Peyer's patch (tissue), 4 donors: ENCODE measurements at places on chromosomes 3 and 15.

DNA sequence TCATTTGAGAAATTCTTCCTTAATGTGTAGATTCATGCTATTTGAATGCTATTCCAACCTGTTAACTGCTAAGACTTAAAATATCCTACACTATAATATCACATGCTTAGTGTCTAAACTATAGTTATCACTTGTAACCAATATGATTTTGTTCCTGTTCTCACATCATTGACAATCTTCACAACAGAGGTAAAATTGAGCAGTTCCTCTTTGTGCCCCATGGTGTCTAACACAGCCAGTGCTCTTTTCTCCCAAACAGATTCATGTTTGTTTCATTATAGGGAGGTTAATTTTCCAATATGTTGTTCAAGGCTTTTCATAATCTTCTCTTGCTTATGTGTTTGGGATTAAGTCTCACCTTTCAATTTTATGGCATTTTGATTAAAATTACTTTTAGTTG, 591.1 kb downstream of the ZPLD1 start:
- DNase-seq: no peak

- no peak for DNase-seq
These were observed 4.9 kb upstream of the CHSY1 start for GRCh38 chr15:101256757-101257156.

DNA sequence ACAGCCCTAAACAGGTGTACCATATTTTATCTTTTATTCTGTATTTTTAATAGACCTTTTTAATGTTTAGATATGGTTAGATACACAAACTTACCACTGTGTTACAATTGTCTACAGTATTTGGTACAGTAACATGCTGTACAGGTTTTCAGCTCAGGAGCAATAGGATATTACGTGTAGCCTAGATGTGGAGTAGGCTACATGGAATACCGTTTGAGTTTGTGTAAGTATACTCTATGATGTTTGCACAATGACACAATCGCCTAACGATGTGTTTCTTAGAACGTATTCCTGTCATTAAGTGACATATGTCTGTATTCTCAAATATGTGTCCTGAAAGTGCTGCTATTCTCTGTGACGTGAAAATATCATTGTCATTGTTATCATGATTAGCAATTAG, 62.6 kb downstream of the MFSD1 start:
- no peak for DNase-seq

- peak; percentile 75 for DNase-seq
These were observed 3.5 kb upstream of the ISG20 start for GRCh38 chr15:88635318-88635717.

DNA sequence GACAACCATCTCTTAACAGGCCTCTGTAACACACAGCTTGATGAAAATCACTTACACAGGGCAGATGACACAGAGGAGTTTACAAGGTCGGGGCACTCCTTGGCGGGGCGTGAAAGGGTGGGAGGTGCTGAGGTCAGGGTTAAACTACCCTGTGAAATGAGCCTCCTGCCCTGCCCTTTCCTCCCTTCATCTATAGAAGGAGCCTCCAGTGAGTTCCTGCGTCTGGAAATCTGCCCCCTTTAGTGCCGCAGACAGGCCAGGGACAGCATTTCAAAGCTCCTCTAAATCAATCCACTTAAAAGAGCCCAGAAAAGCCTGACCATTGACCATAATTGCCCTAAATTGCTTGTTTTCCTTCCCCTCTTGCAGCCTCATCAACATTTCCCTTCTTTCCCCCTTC, 1.9 kb downstream of the ROBO1 start:
- DNase-seq: no peak

GRCh38 chr3:24198728-24199127, 253.6 kb downstream of the NR1D2 start:
- DNase-seq: no peak

- DNase-seq: no peak
These were observed 19.5 kb upstream of the COMMD2 start for GRCh38 chr3:149771652-149772271.

DNA sequence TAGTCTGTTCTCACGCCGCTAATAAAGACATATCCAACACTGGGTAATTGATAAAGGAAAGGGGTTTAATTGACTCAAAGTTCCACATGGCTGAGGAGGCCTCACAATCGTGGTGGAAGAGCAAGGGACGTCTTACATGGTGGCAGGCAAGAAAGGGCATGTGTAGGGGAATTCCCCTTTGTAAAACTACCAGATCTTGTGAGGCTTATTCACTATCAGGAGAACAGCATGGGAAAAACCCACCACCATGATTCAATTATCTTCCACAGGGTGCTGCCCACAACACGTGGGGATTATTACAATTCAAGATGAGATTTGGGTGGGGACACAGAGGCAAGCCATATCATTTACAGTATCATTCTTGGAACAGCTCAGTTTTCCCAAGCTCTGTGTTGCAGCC, 268.0 kb downstream of the SUCLG2 start:
- DNase-seq: no peak

GRCh38 chr3:155218462-155218861, 75.0 kb downstream of the STRIT1 start:
- no peak for DNase-seq

GRCh38 chr15:101093958-101094357, 157.9 kb downstream of the CHSY1 start:
- DNase-seq: no peak

- DNase-seq: no peak
These were observed 177.5 kb upstream of the CGNL1 start for GRCh38 chr15:57198654-57199291.

GRCh38 chr3:175357758-175358157, 498.6 kb downstream of the NAALADL2 start:
- DNase-seq: no peak

DNA sequence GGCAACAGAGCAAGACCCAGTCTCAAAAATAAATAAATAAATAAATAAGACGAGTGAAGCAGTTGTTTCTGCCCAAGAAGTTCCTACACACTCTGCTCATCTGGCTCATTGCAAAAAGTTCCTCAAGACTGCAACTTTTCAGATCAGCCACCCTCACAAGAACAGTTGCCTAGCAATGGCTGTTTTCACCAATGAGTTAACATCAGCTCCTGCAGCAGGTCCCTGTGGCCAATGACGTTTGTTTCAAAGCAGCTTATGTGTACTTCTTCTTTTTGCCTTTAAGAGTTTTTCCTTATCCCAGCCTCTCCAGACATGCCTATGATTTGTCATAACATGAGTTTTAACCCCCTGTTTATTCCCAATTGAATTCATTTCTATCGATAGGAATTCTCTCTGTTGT, 118.4 kb upstream of the SPRED1 start:
- no peak for DNase-seq

DNA sequence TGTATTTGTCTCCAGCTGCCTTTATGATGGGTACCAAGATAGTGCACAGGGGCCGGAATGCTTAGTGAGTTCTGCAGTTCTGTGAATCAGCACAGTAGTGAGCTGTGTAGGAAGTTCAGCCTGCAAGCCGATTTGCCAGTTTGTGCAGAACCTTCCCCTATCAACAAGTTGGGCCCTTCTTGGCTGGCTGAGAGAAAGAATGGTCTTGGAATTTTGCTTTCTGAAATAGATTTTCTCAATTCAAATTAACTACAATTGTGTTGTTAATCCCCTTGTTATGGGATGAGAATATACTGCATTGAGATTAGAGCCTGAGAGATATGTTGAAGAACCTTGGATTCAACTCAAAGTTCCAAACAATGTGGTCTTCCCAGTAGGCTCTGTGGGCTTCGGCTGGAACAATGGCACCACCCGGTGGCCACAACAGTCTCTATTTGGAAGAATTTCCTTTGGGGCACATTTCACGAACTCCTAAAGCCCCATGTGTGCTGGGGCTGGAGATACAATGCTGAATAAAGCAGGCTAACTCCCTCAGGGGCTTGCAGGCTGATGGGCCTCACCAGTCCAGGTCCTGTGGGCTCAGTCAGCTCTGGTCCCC, 59.1 kb downstream of the TRIM42 start:
- DNase-seq: no peak

- DNase-seq: no peak
These were observed 221.7 kb upstream of the TMC3 start for GRCh38 chr15:81595752-81596151.

GRCh38 chr3:115321400-115321805, 174.3 kb upstream of the ZBTB20 start:
- no peak for DNase-seq

- no peak for DNase-seq
These were observed 136.3 kb downstream of the NUP210 start for GRCh38 chr3:13283877-13284264.

GRCh38 chr3:90010341-90010740, 902.9 kb downstream of the EPHA3 start:
- no peak for DNase-seq

- no peak for DNase-seq
These were observed 8.3 kb downstream of the POU1F1 start for GRCh38 chr3:87267953-87268645.

DNA sequence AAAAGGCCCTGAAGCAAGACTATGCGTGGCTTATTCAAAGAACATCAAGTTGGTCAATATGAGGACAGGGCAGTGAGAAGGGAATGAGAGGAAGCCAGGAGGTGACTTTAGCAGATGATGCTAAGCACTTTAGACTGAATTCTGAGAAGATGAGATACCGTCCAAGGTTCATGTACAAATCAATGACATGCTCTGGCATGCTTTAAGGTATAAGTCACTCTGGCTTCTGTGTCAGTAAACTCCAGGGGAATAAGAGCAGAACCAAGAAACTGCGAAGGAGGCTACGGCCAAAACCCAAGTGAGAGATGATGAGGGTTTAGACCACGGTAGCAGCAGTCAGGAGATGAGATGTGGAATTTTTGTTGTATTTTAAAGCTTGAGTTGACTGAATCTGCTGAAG, 8.9 kb upstream of the CCDC50 start:
- no peak for DNase-seq

DNA sequence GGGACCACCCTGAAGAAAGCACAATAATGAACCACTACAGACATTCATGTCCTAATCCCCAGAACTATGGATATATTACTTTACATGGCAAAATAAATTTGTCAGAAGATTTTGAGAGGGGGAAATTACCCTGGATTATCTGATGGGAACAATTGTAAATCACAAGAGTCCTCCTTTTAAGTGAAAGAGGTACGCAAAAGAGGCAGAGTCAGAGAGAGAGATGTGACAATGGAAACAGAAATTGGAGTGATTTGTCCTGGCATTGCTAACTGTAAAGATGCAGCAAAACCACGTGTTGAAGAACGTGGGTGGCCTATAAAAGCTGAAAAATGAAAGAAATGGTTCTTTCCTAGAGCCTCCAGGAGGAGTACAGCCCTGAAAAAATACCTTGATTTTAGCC, 1121.4 kb upstream of the ALCAM start:
- no peak for DNase-seq

- no peak for DNase-seq
These were observed 20.9 kb downstream of the OCA2 start for GRCh38 chr15:28078191-28078719.

GRCh38 chr15:77326366-77326765, 93.5 kb downstream of the PEAK1 start:
- no peak for DNase-seq

DNA sequence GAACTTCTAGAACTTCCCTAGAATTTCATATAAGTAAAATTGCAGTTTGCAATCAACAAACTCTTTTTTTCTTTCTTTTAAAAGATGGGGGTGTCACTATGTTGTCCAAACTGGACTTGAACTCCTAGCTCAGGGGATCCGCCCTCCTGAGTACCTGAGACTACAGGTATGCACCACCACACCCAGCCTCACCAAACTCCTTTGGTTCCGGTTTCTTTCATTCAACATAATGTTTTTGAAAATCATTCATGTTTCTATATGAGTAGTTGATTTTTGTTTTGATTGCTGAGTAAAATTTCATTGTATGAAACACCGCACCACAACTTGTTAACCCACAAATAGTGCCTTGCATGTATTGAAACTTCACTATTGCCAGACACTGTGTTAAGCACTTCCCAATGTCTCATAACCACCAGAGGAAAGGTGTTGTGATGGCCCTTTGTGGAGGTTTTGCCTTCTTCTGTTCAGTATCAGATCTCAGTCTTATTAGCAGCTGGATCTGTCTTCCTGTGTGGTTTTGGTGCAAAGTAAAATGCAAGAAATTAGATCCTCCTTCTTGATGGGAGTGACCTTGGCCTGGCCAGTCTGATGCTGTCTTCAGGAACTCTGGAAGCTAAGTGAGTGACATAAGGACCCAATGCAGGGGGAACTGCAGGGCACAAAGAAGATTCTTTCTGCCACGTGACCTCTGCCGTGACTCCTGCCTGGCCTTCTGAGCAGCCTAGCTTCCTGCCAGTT, 78.8 kb upstream of the UBE2E1 start:
- DNase-seq: no peak

- DNase-seq: no peak
These were observed 534.6 kb downstream of the FOXP1 start for GRCh38 chr3:71048948-71049347.

GRCh38 chr15:66569461-66570137, 3.8 kb upstream of the LCTL start:
- DNase-seq: no peak

- no peak for DNase-seq
These were observed 12.5 kb downstream of the CHDH start for GRCh38 chr3:53833700-53834099.

DNA sequence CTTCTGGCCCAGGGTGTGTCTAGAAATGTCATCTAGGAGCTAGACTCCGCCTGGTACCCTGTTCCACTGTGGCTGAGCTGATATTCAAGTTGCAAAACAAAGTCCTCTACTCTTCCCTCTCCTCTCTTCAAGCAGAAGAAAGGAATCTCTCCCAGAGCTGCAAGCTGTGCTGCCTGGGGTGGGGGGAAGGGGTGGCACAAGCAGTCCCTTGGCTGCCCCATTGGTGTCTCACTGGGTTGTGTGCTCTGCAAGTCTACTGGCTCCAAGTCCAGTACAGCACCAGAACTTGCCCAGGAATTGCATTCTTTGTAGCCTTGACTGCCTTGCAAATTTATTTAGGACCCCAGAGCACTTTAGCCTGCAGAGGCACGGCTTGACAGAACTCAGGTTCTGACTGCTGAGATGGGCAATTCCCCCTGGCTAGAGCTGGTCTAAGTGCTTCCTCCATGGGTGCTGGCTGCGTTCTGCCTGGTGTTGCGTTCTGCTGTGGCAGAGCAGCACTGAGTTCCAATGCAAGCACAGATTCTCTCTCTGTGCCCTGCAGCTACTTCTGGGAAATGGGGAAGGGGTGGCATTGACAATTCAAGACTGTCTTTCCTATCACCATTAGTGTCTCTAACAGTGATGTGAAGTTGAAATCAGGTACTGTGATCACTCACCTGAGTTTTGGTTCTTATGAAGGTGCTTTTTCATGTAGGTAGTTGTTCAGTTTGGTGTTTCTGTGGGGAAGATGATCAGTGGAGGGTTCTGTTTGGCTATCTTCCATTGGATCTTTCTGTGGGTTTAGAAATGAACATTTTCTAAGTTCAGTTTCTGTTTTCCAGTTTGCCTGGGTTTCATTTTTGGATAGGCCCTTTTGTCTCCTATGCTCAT, 39.5 kb downstream of the OXSR1 start:
- no peak for DNase-seq

GRCh38 chr3:57227204-57227929, at the start of gene APPL1:
TSS of gene APPL1 (plus strand) at chr3:57227729. CDS start at chr3:57227884, 155 bp downstream.
- DNase-seq: peak; percentile 96

DNA sequence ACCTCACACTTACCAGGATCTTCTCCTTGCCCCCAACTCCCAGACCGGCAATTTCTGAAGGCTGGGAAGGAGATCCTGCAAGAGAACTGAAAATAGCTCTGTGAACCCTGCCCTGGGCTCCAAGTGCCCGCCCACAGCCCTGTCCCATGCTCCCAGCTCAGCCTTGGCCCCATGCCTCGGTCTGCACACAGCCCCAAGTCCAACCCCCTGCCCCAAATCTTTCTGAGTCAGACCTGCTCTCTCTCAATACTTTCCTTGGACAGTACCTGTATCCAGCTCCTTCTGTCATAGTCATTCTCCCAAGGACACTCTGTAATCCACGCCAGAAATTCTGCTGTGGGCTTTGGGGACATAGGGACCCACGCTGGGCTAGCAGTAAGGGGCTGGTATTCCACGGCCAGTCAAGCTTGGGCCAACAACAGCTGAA, 6.3 kb upstream of the SMAD3 start:
- peak; percentile 85 for DNase-seq
